ENCODE measurements at places on chromosomes 6 and 20.

- no peak for DNase-seq
Observed at GRCh38 chr20:4147319-4147718, 132.0 kb upstream of the RNF24 start.

- peak; percentile 53 for DNase-seq
Observed at GRCh38 chr20:10217721-10218410, 764 bp upstream of the SNAP25 start.

DNA sequence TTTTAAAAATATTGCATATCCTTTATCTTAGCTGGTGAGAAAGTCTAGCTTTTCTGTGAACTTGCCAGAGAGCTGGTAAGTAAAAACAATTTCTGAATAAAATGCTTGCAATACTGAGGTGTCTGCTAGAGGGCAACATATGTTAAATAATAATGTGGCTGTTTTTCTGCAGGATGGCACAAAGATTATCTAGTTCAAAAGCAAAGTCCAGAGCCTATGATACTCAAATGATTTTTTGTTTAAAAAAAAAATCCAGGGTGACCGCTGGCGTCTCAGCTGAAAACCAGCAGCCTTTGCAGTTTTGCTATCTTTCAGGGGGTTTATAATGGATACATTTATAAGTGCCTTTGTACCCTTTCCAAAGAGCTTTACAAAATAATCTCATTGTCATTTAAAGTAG, 194.9 kb downstream of the PHACTR1 start:
- DNase-seq: no peak

DNA sequence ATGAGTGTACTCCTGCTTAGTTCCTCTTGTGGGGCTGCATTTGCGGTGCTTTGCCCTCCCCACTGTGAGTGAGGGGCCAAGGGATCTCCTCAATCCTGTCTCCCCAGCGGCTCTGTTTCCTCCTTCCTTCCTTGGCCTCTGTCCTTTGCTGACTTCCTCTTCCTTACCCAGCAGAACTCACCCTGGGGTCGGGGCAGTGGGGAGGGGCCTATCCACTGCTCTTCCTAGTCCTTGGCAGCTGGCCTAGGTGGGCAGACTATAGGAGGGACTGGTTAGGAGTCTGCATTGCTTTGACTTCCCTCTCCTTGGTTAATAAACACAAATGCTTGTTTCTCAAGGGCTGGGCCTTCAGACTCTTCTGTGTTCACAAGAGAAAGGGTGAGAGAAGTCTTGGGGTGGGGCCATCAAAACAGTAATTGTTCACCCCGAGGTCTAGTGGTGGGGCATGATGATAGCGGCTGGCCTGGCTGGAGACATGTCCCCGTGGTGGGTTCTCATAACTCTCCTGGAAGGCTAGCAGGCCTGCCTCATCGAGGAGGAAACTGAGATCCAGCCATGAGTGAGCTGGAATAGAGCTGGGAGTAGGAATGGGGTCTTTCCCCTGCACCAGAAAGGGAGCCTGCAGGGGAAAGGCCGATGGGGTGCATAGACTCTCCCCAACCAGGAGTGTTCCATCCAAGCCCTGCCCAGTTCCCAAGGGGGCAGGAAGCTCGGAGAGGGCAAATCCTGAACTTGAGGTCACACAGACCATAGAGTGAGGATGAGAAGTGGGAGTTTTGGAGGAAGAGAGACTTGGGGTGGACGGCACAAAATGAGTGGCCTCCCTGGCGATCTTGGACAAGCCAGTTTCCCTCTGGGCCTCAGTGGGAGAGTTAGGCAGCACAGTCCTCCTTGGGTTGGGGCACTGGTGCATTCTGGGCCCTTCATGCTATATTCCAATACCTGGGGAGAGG, 12.7 kb downstream of the FAM110A start:
- DNase-seq: no peak

- no peak for DNase-seq
Observed at GRCh38 chr6:23533944-23534343, 592.1 kb upstream of the NRSN1 start.

DNA sequence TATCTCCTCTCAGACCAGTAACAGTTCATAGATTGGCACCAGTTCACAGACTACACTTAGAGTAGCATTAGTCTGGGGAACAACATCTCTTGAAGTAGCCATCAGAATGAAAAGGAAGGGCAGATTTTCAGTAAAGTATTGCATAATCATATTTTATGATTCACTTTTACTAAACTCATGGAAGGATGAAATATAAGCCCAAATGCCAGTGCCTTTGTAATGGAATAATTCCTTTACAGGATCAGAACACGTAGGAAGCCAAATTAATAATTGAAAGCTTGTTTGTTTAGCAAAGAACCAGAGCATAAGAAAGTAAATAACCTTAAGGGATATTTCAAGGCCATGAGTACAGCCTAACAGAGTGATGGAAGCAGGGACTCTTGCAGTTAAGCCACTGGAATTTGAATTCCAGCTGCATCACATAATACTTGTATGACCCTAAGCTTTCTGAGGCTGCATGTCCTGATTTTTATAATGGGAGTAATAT, 11.4 kb upstream of the LOC128125822 start:
- DNase-seq: no peak

GRCh38 chr6:168638468-168639271, 197.7 kb downstream of the SMOC2 start:
- no peak for DNase-seq

GRCh38 chr6:40293460-40294185, 293.5 kb downstream of the LRFN2 start:
- no peak for DNase-seq

- DNase-seq: no peak
Observed at GRCh38 chr6:93243231-93243778, 176.1 kb downstream of the EPHA7 start.

DNA sequence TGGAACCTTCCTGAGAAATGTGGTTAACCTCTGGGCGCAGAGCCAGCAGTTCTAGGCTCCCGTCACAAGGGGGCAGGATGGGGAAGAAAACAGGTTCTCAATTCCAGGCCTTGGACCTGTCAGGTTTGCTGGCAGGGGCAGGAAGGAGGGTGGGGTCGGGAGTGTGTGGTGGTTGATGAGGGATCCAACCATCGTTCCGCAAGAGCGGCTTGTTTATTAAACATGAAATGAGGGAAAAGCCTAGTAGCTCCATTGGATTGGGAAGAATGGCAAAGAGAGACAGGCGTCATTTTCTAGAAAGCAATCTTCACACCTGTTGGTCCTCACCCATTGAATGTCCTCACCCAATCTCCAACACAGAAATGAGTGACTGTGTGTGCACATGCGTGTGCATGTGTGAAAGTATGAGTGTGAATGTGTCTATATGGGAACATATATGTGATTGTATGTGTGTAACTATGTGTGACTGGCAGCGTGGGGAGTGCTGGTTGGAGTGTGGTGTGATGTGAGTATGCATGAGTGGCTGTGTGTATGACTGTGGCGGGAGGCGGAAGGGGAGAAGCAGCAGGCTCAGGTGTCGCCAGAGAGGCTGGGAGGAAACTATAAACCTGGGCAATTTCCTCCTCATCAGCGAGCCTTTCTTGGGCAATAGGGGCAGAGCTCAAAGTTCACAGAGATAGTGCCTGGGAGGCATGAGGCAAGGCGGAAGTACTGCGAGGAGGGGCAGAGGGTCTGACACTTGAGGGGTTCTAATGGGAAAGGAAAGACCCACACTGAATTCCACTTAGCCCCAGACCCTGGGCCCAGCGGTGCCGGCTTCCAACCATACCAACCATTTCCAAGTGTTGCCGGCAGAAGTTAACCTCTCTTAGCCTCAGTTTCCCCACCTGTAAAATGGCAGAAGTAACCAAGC, 29.6 kb downstream of the SRSF3 start:
- DNase-seq: peak; percentile 51

DNA sequence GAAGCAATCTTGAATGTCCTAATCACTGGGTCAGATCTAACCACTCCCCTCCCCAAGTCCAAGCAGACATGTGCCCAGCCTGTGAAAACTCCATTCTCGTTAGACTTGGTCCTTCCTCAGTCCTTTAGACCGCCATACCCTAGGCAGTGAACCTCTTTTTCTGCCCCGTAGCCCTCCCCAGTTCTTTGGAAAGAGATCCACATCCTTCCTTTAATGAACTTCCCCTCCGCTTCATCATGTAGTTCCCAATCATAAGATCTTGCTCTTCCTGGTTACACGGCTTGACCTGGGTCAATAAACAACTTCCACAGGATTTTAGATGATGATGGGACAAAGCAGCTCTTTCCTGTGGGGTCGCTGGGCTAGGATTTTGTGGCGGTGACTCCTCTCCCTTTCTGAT, 9.6 kb downstream of the AHCY start:
- DNase-seq: no peak

DNA sequence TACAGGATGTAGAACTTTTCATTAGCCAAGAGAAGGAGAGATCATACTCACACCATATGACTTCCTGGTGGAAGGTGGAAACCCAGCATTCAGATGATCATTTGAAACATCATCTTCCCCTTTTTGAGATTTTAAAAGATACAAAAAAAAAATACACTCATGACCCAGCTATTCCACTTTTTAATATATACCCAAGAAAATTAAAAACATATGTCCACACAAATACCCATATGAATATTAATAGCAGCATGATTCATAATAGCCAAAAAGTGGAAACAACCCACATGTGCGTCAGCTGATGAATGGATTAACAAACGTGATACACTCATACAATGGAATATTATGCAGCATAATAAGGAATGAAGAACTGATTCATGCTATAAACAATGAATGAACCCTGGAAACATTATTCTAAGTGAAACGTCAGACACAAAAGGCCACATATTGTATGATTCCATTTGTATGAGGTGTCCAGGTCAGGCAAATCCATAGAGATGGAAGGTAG, 130.0 kb upstream of the SGK1 start:
- DNase-seq: no peak
